Smooth muscle cell of the brain vasculature (primary cell): ENCODE measurements at places on chromosomes 11 and 22.

GRCh38 chr11:62499944-62500649, 46.5 kb downstream of the AHNAK start:
- DNase-seq: no peak

GRCh38 chr11:18936002-18936673, 3.1 kb downstream of the MRGPRX1 start:
- no peak for DNase-seq

- no peak for DNase-seq
Measured at GRCh38 chr11:102345904-102346303, 1.1 kb upstream of the BIRC2 start.

GRCh38 chr11:131582021-131582525, 211.7 kb downstream of the NTM start:
- DNase-seq: no peak

GRCh38 chr11:30652801-30653200, 66.6 kb upstream of the MPPED2 start:
- no peak for DNase-seq

GRCh38 chr11:74680703-74681531, 50.3 kb downstream of the CHRDL2 start:
- no peak for DNase-seq
